ENCODE measurements at places on chromosomes 2 and 18.

GRCh38 chr2:167814881-167815718 is 432.3 kb downstream of the STK39 start:
- DNase-seq: no peak

GRCh38 chr2:159098921-159099411 is 130.5 kb downstream of the TANC1 start:
- DNase-seq: no peak

GRCh38 chr2:119744335-119744939 is 15.3 kb upstream of the PTPN4 start:
- peak; percentile 32 for DNase-seq

DNA sequence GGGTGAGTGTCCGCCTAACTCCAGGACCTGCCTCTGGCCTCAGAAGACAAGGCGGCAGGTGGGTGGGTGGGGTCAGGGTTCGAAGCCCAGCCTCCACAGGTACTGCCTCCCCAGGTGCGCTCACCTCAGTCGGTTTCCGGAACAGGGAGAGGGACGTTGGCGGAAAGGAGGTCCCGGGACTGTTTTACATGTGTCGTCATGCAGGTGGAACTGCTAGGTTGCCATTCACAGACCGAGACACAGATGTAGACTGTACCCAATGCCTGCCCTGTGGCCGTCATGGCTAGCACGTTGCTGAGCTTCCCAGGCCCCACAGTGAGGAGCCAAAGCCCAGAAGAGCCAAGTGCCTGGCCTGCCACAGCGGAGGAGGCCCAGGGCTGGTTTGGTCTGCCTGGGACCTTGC is 284.0 kb upstream of the HS6ST1 start:
- no peak for DNase-seq

GRCh38 chr2:171852366-171852888 is 41.6 kb downstream of the SLC25A12 start:
- no peak for DNase-seq

DNA sequence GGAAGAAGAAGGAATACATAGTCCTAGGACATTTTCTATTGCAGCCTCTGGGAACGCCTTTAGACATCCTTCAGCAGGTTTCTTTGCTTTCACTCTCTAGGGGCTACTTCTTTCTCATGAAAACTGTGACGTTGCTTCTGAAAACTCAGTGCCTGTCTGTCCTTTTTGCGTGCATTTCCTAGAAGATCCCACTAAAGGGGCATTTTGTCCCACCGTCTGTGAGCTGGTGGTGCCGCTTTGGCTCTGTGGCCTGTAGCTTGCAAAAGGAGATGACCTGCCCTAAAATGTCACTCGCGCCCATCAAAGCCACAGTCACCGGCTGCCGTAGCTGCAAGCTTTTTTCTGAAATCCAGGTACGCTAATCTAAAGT is 579 bp downstream of the STAT4 start:
- DNase-seq: no peak

All from prostate gland (tissue), 2 donors.